Activated B cell treated with CpG ODN at 0.5 μM for 24 hours (primary cell): ENCODE measurements at places on chromosomes 3 and 15.
A peak's percentile ranks its signal among the peaks of the same experiment; 100 is the strongest.

DNA sequence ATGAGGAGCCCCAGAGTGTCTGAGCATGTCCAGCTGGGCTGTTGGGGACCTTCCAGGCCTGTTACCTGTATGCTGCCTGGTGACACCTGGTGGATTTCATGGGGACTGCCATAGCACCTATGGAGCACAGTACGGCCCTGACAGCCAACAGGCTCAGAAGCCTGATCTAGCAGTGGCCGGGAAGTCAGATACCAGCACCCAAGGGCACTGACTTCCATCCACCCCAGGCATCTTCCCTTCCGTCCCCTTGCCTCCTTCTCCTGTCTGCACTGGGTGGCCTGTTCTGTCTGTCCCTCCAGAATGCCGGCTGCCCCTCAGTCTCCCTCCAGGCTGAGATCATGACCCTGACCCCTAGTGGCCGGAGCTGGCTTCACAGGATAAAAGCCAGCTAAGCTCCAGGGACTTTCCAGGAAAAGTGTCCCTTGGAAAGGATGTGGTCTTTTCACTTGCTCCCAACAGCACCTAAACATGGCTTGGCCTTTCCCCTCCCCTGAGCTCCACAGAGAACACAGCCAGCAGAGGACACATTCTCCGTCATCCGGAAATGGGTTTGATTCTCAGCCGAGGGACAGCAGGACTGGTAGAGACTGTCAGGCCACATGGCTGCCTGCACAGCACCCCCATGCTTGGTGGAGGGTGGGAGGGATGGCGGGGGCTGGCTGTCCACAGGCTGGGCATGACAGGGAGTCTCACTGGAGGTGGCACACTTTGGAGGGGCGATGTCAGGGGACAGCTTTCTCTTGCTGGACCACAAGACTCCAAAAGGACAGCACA is 9.5 kb downstream of the RPS17 start:
- peak; percentile 65 for DNase-seq

- DNase-seq, result no peak
These were observed 37.9 kb downstream of the RAB6B start for GRCh38 chr3:133857767-133858166.

- DNase-seq, result no peak
These were observed 281.3 kb upstream of the COL8A1 start for GRCh38 chr3:99357131-99357530.

GRCh38 chr3:57030721-57031120 is 29.7 kb upstream of the SPATA12 start:
- no peak for DNase-seq

DNA sequence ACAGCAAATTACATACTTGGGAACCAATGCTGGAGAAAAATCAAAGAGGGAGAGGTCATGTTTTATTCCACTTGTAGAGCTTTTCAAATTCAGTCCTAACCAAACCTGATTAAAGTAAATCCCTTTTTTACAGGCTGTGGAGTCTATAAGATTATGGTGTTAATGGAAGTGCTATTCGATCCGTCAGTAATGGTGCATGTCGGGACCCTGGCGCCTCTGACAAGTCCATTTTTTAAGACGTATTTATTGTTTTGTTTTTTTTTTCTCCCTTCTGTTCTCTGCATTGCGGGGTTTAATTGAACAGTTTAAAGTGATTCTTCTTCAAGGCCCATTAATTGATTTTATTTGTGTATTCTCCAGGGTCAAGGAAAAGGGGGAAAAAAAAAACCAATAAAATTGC is 725.9 kb downstream of the TUSC7 start:
- DNase-seq, result no peak

DNA sequence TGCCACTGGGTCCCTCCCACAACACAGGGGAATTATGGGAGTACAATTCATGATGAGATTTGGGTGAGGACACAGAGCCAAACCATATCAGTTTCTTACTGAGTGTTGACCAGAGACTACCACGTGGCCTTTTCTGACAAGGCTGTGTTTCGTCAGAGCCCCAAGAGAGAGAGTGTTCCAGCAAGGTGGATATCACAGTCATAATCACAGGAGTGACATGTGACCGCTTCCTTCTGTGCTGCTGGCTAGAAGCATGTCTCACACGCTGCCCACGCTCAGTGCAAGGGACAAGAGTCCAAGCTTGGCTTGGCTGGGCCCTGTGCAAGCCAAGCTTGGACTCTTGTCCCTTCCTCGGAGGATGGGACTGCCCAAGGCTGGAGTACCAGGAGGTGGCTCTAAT is 103.2 kb downstream of the GABRG3 start:
- no peak for DNase-seq

GRCh38 chr3:64957408-64958198 is 269.8 kb upstream of the ADAMTS9 start:
- DNase-seq, result no peak
